Left cardiac atrium (tissue), 4 donors: ENCODE measurements at places on chromosomes 2 and 18.

DNA sequence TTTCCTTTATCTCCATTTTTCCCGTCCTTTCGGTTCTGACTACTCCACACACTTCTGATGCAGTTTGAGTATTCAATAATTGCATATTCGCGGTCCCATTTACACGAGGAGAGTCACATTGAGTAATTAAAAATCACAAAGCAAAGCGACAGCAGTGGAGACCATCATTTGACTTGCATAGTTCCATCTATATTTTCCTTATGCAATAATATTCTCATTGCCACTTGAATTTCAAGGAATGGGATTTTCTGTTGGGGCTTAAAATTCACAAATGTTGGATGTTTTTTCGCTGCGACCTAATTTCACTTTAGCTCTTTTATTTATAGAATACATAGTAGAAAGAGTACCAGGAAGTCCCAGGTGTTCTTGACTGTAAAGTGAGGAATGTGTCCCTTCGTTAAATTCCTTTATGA is 186.8 kb downstream of the ZEB2 start:
- no peak for DNase-seq

- no peak for DNase-seq
Observed at GRCh38 chr2:103616891-103617290, 855.1 kb downstream of the TMEM182 start.

DNA sequence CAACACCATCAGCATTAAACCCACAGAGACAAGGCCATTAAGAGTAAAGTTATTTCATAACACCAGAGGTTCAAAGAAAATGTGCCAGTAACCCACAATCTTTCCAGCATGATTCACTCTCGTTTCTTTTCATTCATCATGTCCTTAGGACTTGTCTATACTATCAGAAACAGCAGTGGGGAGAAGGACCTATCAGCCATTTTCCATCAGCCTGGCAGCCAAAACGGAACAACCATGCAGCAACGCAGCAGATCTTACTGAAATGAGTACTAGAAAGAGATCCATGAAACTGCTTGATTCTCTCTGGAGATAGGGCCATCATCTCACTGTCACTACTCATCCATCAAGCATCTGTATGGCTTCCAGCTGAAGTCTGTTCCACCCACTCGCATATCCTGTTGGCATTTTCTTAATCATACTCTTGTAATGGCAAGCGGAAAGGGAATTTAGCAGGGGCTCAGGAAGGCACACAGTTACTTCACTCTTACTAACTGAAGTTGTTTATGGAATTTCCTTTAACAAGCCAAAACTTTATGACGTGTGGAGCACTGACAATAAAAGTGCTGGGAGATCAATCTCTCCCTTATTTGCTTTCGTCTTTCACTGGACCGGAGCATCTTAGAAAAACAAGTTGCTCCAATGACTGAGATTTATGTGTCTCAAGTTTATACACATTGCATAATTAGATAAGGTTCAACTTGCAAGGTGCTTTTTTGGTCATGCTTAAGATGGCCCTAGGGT is 69.7 kb downstream of the EPHA4 start:
- no peak for DNase-seq

DNA sequence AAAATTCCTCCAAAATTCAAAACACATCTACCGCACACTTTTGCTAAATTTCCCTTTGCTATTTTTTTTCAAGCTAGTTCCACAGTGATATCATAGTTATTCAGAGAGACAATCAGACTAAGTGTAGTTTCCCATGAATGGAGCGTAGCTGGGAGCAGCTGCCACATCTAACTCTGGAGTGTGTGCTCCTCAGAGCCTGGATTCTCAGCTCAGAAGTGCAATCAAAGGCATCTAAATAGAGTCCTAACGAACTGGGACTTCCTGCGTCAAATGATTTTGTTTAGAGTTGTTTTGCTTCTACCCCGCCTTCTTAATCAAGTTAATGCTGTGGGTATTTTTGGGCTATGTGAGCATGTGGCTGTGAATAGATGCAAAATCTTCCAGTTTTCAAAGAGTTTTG is 160.3 kb downstream of the TMEM18 start:
- no peak for DNase-seq

DNA sequence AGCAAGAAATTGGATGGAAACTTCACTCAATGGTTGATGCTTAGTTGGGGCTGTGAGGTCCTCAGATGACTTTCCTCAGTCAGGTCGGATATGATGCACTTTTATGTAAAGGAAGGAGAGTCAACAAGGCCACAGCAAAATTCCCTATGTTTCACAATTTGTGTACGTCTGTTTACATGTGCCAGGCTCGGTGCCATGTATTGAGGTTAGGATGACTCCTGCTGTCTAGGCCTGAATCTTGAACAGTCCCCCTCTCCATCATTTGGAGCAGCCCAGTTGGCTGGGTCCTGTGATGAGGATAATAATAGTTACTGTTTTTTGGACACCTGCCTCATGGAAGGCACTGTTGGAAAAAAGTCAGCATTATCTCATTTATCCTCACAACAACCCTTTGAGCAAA is 43.1 kb downstream of the VSNL1 start:
- no peak for DNase-seq
